ENCODE measurements at places on chromosomes 16 and 17. TPM values are rescaled to one million over a fixed set of nuclear protein-coding genes. Genes with fewer than 3 reads are reported as not detected.
A peak's percentile ranks its signal among the peaks of the same experiment; 100 is the strongest.

DNA sequence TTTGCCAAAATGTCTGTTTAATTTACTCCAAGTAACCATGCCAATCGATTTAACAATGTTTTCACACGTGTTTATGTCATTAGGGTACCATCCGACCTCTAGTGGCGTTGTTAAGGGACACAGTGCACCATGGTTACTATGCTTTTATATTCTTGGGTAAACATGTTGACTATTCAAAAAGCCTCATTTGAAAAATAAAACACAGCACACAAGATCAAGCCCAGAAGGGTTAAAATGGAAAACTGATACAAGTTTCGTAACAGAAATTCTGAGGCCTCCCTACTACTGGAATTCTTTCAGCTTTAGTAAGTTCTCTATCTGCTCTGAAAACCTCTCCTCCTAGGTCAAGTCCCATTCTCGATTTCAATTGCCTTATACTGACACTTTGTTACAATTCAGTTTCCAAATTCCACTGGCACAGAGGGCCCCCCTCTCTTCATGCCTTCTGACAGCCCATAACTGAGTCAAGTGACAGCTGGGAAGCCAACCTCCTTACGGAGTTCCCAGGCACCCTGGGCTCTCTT is 2.1 kb downstream of the CFAP20 start:
- no peak overlapping the region for H3K4me3 ChIP-seq
- no peaks in the 10 kb centered on the region for H3K36me3 ChIP-seq
- DNase-seq: no peak
- H3K27ac ChIP-seq: peak overlapping the region; percentile 89
- H3K27me3 ChIP-seq: peaks cover 2% of the 10 kb centered on the region
- peaks cover 45% of the 10 kb centered on the region for H3K4me1 ChIP-seq

DNA sequence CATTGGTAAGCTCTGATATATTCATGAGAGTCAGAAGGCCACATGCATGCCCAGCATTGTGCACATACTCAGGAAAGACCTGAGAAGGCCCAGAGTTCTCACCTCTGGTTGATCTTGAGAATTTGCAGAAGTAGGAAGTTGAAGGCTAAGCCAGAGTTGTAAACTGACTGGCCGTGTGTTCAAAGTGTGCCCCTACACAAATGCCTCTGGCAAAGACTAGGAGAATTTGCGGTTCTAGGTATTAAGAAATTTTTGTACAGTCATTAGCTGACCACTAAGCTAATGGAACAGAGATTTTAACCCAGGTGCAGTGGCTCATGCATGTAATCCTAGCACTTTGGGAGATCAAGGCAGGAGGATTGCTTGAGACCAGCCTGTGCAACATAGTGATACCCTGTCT is 25.0 kb downstream of the FBXL20 start:
- DNase-seq: no peak
- no peaks in the 10 kb centered on the region for H3K27me3 ChIP-seq
- H3K27ac ChIP-seq: no peak overlapping the region

- DNase-seq: no peak
Measured at GRCh38 chr16:15547768-15548096, 95.2 kb downstream of the MARF1 start.

Gene MYL4
- total RNA-seq: not detected

GRCh38 chr17:60970741-60971140 is 293.1 kb downstream of the BCAS3 start:
- DNase-seq: no peak
- no peak overlapping the region for H3K27ac ChIP-seq
- H3K36me3 ChIP-seq: no peaks in the 10 kb centered on the region
- no peaks in the 10 kb centered on the region for H3K4me1 ChIP-seq
- H3K4me3 ChIP-seq: no peak overlapping the region

DNA sequence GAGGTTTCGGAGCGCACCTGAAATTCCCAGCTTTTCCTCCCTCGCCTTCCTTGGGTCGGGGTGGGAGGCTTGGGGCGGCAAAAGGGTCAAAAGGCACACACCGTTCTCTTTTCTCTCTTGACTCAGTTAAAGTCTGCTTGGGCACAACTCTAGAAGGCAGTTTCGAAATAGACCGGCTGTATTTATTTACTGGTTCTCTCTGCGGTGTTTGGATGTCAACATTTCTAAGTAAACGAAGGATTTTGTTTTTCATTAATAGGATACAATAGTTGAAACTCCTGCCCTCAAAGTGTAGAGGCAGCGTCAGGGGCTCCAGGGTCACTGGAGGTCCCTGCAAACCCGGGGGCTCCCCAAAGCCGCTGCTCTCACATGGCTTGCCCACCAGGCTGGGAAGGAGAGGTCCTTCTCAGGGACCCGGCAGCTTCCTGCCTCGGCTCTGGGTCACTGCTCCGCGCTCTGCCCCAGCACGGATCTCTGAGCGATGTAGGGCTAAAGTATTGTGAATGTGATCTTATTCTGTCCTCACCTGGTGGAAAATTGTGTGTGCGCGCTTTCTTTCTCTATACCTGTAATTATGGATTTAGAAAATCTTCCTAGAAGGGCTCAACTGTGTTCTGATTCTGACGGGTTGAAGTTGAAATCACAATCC is 952 bp downstream of the BMERB1 start:
- H3K4me1 ChIP-seq: peaks cover 16% of the 10 kb centered on the region
- H3K27me3 ChIP-seq: peaks cover 3% of the 10 kb centered on the region
- no peak overlapping the region for H3K27ac ChIP-seq
- H3K36me3 ChIP-seq: no peaks in the 10 kb centered on the region
- H3K4me3 ChIP-seq: peak overlapping the region; percentile 57
- no peak for DNase-seq

DNA sequence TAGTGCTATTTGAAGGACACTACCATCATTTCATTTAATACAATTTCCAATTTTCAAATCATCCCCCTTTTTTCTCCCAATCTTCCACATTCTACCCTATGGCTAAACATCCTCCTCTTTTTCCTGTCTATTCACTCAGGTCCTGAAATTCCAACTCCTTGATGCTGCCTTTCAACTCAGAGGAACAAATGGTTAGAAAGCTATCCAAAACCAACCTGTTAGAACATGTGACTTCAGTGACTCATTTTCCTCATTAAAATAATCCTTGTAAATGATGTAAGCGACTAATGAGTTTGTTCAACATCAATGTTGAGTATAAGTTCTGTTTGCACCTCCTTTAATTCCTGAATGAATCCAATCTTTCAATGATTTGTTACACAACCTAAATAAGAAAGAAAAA is 5.5 kb downstream of the PSMD12 start:
- no peaks in the 10 kb centered on the region for H3K27me3 ChIP-seq
- H3K4me1 ChIP-seq: peaks cover 30% of the 10 kb centered on the region
- peak overlapping the region; percentile 40 for H3K27ac ChIP-seq
- H3K4me3 ChIP-seq: no peak overlapping the region

GRCh38 chr17:67605256-67605912 is 112.4 kb upstream of the NOL11 start:
- H3K27ac ChIP-seq: no peak overlapping the region
- no peak overlapping the region for H3K4me3 ChIP-seq
- H3K36me3 ChIP-seq: peaks cover 15% of the 10 kb centered on the region
- no peaks in the 10 kb centered on the region for H3K27me3 ChIP-seq
- DNase-seq: no peak

GRCh38 chr16:77376358-77376757 is 58.5 kb downstream of the ADAMTS18 start:
- no peak overlapping the region for H3K27ac ChIP-seq
- no peaks in the 10 kb centered on the region for H3K4me1 ChIP-seq
- DNase-seq: no peak
- H3K4me3 ChIP-seq: no peak overlapping the region

- H3K27ac ChIP-seq: no peak overlapping the region
- peaks cover 30% of the 10 kb centered on the region for H3K4me1 ChIP-seq
- no peak for DNase-seq
- H3K36me3 ChIP-seq: peaks cover 2% of the 10 kb centered on the region
Measured at GRCh38 chr16:81542609-81543570, 98.3 kb downstream of the CMIP start.

DNA sequence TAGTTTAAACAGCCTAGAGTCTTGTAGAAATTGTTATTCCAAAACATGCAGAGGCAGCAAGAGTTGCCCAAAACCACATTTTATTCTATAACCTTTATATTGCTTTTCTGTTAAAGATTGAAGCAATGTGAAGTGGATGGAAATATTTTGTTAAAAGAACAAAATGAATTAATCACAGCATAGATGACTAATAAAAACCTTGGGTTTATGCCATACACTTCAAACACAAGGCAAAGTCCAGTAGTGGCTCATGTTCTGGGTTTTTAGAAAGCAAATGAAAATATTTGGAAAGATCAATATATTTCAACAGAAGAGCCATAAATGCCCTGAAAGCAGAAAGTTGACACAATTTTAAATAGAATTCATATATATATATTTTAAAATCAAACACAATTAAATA is 36.7 kb upstream of the ULK2 start:
- DNase-seq: no peak
- no peaks in the 10 kb centered on the region for H3K4me1 ChIP-seq
- no peak overlapping the region for H3K27ac ChIP-seq
- no peak overlapping the region for H3K4me3 ChIP-seq
- no peaks in the 10 kb centered on the region for H3K27me3 ChIP-seq

DNA sequence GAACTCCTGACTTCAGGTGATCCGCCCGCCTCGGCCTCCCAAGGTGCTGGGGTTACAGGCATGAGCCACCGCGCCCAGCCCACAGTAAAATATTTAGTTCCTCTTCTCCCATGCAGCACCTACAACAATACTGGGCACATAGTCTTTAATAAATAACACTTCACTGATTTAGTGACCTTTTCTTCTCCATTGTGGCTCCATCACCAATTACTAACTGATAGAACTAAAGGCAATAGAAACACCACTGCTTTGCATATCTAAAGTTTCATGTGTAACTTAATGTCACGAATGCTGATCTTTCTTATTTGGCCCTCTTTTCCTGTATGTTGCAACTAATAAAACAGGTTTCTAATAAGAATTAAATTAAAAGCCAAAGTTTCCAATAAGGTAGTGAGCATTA is 38.9 kb downstream of the TRIM37 start:
- no peaks in the 10 kb centered on the region for H3K27me3 ChIP-seq
- no peak overlapping the region for H3K27ac ChIP-seq
- no peaks in the 10 kb centered on the region for H3K4me1 ChIP-seq
- DNase-seq: no peak
- peaks cover 34% of the 10 kb centered on the region for H3K36me3 ChIP-seq
- H3K4me3 ChIP-seq: no peak overlapping the region

Gene MT2A
- total RNA-seq: 71.4 TPM

DNA sequence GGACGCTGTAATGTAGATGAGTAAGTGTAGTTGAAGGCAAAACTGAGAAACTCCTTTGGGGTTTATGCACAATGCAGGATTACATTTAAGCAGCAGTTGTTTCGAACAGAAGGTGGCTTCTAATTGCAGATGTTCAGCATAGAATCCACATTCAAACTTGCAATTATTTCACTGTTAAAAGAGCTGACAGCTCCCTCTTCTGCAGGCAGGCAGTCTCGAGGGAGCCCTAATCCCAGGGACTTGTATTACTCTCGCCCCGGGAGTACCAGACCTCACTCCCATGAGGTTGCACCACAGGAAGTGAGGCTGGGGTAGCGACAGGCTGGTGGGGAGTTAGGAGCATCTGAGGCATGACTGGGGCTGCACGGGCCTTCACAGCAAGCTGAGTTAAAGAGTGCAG is 484.3 kb upstream of the EEF2KMT start:
- peaks cover 6% of the 10 kb centered on the region for H3K27me3 ChIP-seq
- no peaks in the 10 kb centered on the region for H3K4me1 ChIP-seq
- DNase-seq: no peak
- H3K36me3 ChIP-seq: no peaks in the 10 kb centered on the region
- H3K27ac ChIP-seq: no peak overlapping the region
- H3K4me3 ChIP-seq: no peak overlapping the region

DNA sequence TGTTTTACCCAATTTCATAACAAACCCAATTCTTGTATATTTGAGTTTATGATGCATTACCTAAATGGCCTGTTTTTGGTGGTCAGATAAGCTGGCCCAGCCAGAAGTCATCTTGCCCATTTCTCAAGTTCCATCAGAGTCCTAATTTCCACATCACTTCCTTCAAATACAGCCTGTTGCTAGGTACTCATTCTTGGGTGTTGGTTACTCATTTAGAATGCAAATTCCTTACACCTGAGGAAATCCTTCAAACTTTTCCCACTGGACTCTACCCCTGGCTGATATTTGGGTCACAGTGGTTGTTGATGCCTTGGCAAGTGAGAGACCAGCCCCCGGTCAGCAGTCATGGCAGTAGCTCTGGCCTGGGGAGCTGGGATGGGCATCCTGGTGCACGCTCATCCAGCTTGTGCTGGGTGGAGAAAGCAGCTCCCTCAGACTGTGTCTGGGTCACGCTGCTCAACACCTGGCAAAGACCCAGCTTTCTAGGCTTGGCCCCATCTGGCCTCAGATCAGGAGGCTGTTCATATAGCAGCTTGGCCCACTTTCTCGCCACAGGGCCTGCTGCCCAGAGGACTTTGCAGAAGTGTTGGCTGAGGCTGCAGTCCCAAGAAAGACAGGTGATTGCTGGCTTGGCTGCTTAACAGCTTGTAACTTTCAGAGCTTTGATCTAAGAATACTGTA is 25.8 kb downstream of the WSB1 start:
- peaks cover 8% of the 10 kb centered on the region for H3K36me3 ChIP-seq
- H3K4me1 ChIP-seq: no peaks in the 10 kb centered on the region
- no peaks in the 10 kb centered on the region for H3K27me3 ChIP-seq
- no peak for DNase-seq
- no peak overlapping the region for H3K4me3 ChIP-seq
- H3K27ac ChIP-seq: no peak overlapping the region

DNA sequence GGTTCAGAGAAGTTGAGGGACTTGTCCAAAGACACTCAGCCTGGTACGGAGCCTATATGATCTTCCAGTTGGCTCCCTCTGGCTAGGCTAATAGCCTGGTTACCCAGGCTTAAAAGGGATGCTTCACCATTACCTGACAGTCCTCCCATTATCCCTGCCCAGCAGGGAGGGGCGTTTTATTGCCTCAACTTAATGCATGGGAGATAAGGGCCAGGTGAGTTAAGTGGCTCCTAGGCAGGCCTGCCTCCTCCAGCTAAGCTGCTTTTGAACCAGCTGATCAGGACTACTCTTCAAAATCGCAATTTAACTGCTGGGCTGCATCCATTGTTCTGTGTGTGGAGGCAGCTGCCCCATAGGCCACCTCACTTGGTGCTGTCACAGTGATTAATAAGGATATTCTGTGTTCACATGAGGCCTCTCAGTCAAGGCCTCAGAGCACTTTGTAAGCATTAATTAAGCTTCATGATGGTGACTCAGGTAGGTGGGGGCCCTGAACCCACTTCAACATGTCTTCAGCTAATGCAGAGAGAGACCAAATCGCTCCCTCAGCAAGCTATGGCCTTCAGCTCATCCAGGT is 27.9 kb downstream of the SMPD3 start:
- H3K27ac ChIP-seq: peak overlapping the region; percentile 31
- no peak overlapping the region for H3K4me3 ChIP-seq
- no peaks in the 10 kb centered on the region for H3K27me3 ChIP-seq

Gene WFIKKN1
- total RNA-seq: 1.5 TPM

Gene NAGS
- total RNA-seq: 2.1 TPM

DNA sequence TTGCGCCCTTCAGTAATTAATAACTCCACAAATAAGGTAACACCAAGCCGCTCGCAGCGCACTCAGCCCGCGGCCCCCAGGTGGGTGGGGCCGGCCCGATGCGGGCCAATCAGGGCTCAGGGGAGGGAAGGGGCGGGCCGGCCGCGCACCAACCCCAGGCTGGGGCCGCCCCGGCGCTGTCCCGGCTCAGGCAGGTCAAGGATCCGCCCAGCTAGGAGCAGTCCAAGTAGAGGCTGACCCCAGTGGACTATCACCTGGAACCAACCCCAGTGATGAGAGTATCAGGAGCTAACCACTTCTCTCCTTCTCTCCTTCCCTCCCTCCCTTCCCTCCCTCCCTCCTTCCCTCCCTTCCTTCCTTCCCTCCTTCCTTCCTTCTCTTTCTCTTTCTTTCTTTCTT is 110.8 kb downstream of the C16orf78 start:
- H3K4me3 ChIP-seq: no peak overlapping the region
- no peak overlapping the region for H3K27ac ChIP-seq
- H3K27me3 ChIP-seq: no peaks in the 10 kb centered on the region

All from T-cell (primary cell).